Stimulated activated CD4-positive, alpha-beta T cell treated with anti-CD3 and anti-CD28 coated beads, Interleukin-1b, Interleukin-23, amount 100 ng/mL, for 1 hour (primary cell): ENCODE measurements at places on chromosomes 4 and X.

- no peak for DNase-seq
Observed at GRCh38 chrX:69073721-69074120, 91.5 kb downstream of the PJA1 start.

DNA sequence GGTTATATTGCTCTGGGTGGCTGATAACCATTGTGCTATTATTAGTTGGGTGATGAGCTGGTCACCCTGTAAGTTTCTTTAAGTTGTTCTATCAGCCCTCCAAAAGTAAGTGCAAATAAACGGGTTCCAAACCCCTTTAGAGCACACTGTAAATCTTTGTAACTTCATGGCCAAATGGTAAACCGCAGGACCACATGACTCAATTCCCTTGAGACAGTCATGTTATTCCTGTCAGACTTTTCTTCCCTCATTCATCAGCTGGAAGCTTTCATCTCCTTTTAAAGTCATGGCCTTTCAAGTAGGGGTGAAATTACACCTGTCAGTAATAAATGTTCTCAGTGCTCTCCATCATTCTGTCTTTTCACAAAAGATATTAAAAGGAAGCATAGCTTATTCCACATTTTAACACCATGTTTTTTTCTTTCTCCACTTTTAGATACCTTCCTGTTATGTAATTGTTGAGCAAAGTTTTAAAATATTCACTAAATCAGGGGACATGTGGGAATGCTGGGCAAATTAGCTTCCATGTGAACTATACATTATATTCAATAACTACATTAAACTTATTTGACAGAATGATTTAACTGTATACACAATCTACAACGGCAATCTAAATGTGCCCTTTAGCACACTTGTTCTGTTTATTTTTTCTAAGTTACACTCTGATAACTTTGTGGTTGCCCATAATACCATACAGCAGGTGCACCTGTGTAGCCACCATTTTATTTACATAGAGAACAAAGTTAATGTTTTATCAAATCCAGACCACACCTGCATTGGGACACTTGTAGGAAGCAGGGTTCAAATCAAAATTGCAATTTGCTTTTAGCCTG lies 275.5 kb downstream of the CFAP299 start:
- no peak for DNase-seq

- no peak for DNase-seq
Observed at GRCh38 chr4:125794989-125795388, 480.2 kb downstream of the FAT4 start.

DNA sequence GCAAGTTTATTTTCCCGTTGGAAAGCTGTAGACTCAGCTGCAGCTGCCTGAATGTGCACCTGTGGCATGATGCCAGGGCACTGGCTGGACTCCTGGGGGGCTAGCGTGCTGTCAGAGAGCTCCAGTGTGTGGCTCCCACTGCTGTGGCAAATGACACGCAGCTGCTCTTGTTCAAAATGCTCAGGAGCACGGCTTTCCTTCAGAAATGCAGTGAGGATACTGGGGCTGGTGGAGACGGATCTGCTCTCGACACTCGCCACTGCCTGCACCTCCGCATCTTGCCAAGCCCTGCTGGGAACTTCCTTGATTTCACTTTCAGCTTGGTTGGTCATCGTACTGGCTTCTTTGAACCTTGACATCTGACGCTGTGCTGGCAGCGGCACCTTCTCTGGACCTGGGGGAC lies 58.7 kb downstream of the GPRIN3 start:
- no peak for DNase-seq

DNA sequence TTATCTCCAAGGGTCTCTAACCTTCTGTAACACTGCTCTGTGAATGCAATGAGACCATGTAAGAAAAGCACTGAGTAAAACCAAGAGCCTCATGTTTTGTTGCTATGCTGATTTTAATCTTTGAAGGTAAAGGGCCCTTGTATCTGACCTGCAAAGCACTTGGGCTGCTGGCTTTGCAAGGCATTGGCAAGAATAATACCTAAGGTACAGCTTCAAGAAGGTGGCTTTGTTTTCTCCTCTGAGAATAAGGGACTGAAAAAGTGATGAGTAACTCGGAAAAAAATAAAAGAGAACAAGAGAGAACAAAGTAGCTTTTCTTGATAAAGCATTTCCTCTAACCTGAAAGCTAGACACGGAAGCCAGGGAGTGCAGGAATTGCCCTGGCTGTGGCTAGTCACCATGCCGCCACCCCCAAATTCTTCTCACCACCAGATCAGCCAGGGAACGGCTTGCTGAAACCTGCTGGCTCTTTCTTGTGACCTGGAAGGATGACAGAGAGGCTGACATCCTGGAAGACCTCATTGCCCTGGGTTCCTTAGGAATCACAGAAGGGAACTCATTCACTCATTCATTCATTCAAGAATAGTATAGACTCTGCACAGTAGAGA lies 41.8 kb upstream of the HS3ST1 start:
- DNase-seq = no peak

DNA sequence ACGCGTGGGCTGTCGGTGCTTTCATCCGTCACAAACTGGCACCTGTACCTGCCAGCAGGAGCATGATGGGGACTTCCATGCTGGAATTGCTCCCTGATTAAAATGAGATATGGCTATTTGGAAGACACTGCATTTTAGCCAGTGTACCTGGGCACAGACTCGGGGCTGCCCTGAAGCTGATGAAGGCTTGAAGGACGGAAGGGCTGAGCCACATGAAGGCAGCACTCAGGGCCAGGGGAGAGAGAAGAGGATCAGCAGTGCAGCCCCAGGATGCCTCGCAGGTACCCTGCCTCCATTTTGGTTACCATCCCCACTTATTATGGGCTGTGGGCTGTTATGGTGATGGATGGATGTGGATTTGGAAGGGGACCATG lies 79.0 kb downstream of the CRMP1 start:
- no peak for DNase-seq

GRCh38 chr4:7344636-7345155 lies 90.0 kb downstream of the PSAPL1 start:
- no peak for DNase-seq

GRCh38 chr4:162104459-162105124 lies 59.2 kb downstream of the FSTL5 start:
- no peak for DNase-seq

DNA sequence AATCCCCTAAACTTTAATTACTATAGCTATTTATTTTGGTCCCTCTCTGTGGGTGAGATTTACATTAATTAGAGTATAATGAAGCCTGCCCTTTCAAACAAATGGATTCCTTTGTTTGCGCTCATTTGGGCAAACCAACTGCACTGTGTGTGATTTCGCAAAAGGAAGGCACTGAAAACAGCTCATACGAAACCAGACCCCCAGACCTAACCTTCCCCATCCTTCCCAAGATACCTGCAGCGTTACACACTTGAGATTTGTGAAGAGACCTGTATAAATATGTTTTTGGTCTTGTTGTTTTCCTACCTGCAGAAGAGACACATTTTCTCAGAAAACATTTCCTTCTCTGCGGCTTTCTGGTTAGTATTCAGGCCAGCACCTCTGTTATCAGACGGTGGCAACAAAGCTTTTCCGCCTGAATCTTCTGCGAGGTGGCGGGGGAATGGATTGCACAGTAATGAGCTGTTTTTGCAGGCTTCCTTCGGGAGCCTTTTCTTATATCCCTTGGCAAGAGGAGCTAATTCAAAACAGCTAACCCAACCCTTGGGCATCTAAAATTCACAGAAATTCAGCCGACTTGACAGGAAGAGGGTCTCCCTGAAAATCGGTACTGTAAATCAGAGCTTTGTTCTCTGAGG lies 47.6 kb downstream of the CBLL2 start:
- DNase-seq = no peak

DNA sequence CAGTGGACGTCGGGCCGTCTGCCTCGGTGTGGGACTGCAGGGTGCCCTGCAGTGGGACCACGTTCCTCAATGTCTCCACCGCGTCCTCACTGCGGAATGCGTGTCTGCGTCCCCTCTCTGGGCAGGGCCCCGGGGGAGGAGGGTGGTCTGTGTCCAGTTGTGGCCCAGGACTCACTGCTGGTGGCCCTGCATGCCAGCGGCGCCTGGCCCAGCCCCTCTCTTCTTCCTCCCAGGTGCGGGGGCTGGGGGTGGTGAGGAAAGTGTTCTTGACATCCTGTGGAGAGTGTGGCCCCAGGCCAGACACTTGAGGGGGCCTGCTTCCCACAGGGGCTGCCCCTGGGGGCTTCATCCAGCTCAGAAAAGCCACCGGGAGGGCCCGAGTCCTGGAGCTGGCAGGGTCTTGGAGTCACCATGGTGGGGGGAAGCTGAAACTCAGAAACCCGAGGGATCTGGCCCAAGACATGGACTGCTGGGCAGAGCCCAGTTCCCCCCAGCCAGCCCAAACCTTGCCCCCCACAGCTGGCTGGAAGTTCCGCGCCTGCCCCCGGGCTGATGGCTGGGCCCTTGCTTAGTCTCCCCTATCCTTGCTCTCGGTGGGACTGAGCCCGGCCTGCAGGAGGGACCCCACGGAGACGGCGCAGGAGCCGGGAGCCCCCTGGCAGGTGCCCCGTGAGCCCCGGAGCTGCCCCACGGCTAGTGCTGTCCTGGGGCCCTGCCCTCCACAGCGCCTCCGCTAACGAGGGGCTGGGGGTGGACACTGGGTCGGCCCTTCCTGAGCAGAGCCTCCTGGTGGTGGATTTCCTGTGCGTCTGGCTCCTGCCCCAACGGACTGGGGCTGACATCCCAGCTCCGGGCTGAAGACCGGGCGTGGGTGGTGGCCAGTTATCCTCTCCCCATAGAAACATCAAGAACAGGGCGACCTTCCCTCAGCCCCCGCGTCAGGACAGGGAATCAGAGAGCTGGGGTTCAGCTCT lies 2.9 kb downstream of the DOK7 start:
- DNase-seq = no peak

- no peak for DNase-seq
Observed at GRCh38 chr4:144449611-144450010, 196.3 kb upstream of the HHIP start.

DNA sequence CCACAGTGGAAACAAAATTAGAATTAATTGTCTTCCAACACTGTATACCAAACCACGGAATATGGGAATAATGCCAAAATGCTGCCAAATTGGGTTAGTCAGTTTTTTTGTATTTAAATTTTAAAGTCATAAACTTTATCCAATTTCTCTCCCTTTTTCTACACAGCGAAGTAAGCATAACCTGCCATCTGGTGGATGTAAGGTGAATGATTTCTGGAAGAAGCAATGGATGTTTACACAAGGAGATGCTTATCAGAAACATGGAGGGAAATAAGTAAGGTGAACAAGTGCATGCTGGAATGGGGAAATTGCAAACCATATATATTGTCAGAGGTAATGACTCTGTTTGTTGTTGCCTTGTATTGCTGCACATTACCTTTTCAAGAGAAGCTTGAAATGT lies 691.9 kb downstream of the TECRL start:
- no peak for DNase-seq

GRCh38 chr4:92387459-92388069 lies 83.8 kb downstream of the GRID2 start:
- DNase-seq = no peak

- no peak for DNase-seq
Observed at GRCh38 chr4:14908635-14909034, 93.6 kb upstream of the CPEB2 start.

DNA sequence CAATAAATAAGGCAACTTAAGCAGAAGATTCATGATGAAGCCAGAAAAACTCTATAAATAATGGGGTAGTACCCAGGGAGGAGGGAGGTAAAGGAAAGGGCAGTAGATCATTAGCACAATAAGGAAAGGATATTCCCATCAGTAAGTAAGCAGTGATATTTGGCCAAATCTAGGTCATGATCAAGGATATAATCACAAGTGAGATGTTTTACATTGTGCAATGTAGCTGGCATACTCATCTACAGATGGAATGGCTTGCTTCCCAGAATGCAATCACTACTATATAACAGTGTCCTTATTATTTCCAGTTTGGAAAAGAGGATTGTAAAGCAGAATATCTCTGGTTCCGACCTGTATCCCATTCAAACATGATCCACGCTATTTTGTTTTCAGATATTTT lies 483.4 kb downstream of the RPA4 start:
- no peak for DNase-seq

- DNase-seq = no peak
Observed at GRCh38 chr4:47468706-47469365, 5.3 kb upstream of the COMMD8 start.

DNA sequence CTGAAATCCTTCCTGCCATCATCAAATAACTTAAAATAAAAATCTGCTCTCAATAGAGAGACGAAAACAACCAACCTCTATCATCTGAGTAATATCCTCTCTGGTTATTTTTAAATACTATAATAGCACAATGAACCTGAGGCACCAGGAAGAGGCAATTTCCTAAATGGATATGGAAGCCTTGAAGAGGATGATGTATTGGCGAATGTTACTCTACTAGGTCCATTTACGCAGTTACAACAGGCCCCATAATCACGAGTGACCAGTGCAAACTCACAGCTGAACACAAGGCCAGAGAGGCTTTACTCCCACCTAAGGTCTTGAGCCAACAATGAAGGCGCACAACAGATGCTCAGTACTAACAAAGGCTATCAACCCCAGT lies 678.8 kb upstream of the NR3C2 start:
- DNase-seq = no peak

DNA sequence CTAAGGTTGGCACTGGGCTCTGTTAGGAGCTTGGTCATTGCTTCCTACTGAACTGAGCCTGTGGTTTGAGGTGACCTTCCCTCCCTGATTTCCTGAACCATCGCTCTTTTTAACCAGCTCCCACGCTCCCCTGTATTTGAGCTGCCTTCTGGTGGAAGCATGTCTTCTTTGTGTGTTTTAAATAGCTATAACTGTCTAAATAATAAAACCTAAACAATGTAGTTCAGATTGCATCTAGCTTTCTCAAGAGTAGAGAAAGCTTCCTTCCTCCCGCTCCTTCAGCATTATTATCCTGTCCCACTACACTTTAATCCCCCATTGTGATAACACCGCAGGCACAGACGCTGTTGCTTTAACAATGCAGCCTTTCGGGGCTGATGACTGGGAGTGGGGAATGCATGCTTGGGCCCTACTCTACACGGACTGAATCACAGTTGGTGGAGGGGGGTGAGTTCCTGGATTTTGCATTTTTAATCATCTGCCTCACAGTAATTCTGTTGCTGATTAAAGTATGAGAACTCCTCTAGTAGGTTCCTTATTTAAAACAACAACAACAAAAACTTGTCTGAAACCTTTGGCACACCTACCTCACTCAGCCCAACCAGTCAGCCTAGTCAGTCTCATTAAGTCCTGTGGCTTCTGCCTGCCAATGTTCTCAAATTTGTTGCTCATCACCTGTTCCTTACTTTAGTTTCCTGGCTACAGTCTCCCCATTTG lies 6.6 kb downstream of the SMS start:
- no peak for DNase-seq

DNA sequence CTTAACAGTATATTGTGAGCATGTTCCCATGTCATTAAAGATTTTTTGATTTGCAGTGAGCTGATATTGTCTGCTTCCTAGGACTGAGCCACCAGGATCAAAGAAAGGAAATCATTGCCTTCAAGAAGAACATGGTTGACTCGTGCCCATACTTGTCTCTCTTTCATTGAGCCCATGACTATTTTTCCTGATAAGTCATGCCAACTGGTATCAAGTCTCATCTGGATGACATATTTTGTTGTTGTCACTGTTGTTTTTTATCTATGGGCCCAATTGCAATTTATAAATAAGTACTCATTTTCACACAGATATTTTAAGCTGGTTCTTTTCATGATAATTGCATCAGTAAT lies 10.2 kb upstream of the RHOH start:
- no peak for DNase-seq
